ENCODE measurements at places on chromosomes 3 and 15. TPM values are rescaled to one million over a fixed set of nuclear protein-coding genes. Genes with fewer than 3 reads are reported as not detected.
A peak's percentile ranks its signal among the peaks of the same experiment; 100 is the strongest.

DNA sequence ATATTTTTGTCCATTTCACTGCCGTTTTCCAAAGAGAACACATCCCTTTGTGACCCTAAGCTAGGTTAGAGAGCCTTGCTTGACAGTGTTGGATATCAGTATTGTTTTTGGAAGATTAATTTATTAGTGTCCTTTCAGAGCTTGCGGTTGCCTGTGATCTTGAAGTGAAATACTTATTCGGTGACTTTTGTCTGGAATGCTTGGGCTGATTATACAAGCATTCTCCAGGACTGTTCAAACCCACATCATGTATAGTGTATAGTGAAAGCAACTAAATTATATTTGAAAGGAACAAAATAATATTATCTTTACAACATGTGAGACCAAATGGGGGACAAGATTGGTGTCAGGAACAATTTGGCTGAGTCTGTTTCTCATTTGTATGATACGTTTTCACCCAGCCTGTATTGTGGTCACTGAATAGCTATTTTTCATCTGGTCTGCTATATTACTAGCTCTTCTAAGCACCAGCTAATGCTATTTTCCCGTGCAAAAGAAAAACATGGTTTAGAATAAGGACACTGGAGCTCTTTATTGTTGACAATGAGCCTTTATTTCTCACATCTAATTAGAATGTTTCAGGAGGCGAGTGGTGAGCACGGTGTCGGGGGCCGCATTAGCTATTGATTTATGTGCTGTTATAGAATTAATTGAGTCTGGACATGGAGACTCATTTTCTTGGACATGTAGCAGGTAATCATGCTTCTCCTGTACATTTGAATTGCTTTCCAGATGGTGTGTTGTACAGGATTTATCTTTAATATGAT is 158.1 kb downstream of the APBA2 start:
- DNase-seq, result no peak

GRCh38 chr15:79089890-79090486 is 592 bp downstream of the RASGRF1 start:
- no peak for DNase-seq

DNA sequence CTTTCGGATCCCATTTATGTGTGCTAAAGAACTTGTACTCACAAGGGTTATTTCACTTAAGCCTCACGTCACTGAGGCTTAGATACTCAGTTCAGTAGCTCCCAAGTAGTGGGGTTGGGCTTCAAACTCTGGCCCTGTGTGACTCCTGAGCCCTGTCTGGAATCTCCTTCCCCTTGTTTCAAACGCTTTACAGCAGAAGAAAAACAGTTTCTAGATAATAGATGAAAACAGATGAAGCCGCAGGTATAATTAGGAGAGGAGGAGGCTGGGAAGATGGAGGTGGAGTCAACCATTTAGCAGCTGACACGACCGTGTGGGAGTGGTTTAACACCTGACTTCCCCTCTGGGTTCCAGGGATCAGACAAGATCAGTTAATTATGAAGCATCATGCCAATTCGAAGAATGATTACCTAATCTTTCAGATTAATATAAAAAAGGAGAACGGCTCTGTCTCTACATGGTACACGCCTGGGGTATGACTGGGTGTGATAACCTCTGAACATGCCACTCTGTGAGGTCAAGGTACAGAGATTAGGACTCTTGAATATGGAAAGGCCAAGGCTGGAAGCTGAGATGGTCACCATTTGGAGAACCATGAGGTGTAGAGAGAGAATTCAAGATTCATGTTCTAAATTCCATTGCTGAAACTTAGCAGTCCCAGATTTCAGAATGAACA is 31.1 kb downstream of the TPM1 start:
- no peak for DNase-seq

Gene RSL24D1
- total RNA-seq, result 149 TPM

GRCh38 chr15:35215093-35215492 is 130.0 kb upstream of the NANOGP8 start:
- no peak for DNase-seq

- no peak for DNase-seq
These were observed 22.9 kb downstream of the MITF start for GRCh38 chr3:69761896-69762767.

GRCh38 chr15:38707802-38708671 is 143.4 kb upstream of the RASGRP1 start:
- peak; percentile 53 for DNase-seq

GRCh38 chr3:12708584-12709192 is 44.8 kb upstream of the RAF1 start:
- DNase-seq, result no peak

Gene SEMA6D
- total RNA-seq, result 0.02 TPM

All from HCT116 (cell line).